NCI-H2107 (cell line): ENCODE measurements at places on chromosomes 12 and 14.

DNA sequence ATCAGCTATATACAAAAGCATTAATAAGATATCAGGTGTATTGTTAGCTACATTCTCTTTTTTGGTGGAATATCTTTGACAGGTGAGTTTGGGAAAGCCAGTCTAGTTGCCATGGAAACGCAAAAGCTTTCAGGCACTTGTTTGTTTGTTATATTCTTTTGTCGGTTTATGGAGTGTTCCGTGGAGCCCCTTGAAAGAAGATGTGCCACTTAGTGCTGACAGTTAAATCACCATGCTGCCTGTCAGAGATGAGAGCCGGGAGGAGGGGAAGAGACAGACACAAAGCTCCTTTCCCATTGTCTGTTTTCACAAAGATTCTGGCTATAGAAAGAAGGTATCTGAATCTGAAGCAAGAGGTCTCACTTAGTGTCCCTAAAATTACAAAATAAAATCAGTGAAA lies 170.8 kb downstream of the SNAPC1 start:
- no peak for DNase-seq

- no peak for DNase-seq
Observed at GRCh38 chr14:53399057-53399456, 245.9 kb upstream of the DDHD1 start.

GRCh38 chr12:69921831-69922230 lies 96.8 kb downstream of the MYRFL start:
- no peak for DNase-seq

- no peak for DNase-seq
Observed at GRCh38 chr12:97177481-97177880, 270.4 kb downstream of the NEDD1 start.

DNA sequence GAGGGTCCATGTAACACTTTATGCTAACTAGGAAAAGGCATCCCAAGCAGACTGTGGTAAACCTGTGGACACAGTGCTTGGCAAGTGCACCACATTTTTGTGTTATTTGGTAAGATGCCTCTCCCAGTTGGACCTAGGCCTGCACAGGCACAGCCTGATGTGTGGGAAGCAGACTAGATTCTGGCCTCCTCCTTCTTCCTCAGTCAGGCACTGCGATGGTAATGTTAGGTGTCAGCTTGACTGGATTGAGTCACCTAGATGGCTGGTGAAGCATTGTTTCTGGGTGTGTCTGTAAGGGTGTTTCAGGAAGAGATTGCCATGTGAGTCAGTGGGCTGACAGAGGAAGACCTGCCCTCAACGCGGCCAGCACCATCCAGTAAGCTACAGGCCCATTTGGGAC lies 25.3 kb upstream of the RHOJ start:
- no peak for DNase-seq

DNA sequence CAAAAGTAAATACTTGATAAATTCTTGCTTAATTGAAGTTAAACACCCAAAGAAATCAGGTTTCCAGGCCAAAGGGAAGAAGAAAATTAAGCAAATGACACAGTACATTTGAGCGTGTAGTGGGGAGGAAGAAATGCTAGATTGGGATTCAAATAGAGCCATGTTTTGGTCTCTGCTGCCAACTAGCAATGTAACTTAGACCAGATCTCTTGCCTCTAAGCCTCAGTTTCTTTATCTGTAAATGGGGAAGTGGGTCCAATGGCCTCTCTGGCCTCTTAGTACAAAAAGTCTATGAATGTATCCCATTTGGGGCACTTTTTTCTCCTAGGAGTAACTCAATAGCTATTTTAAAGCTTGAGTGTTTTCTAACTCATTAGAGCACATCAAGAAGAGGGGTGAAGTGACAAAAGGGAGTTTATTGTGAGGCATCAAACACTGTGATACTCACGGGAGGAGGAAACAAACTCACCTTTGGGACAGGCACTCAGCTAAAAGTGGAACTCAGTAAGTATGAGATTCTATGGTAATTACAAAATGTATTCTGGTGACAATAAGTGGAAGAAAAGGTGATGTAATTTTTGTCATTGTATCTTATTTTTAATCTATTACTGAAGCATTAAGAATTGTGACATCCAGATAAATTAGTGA lies 55.8 kb downstream of the DAD1 start:
- no peak for DNase-seq

GRCh38 chr14:30849354-30849753 lies 25.0 kb upstream of the COCH start:
- DNase-seq, result no peak

- DNase-seq, result no peak
Observed at GRCh38 chr14:61872452-61872851, 110.2 kb downstream of the SNAPC1 start.

DNA sequence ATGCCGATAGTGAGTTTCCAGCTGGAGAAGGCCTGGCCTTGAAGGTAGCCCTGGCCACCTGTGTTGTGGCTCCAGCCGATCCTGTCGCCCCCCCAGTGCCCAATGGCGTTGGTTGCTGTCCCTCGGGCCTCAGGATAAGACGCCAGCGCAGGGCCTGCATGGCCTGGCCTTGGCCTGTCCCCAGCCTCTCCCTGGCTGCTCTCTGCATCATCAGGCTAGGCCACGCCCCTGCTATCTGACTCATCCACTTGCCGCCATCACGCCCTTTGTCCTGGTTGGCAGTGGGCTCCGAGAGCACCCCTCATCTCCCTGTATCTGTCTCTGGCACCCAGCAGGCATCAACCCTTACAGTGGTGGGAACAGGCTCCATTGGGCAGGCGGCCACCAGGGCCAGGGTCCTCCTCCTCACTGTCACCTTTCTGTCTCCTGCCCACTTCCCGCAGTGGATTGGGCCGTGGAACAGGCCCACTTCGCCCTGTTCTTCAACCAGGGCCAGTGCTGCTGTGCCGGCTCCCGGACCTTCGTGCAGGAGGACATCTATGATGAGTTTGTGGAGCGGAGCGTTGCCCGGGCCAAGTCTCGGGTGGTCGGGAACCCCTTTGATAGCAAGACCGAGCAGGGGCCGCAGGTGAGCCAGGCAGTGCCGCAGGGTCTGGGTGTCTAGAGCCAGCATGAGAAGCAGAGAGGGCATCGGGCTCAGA lies 25.6 kb downstream of the ALDH2 start:
- DNase-seq, result no peak

- DNase-seq, result no peak
Observed at GRCh38 chr14:22168092-22168955, 420.7 kb downstream of the DAD1 start.

GRCh38 chr14:51430079-51430478 lies 190.0 kb downstream of the TMX1 start:
- no peak for DNase-seq

DNA sequence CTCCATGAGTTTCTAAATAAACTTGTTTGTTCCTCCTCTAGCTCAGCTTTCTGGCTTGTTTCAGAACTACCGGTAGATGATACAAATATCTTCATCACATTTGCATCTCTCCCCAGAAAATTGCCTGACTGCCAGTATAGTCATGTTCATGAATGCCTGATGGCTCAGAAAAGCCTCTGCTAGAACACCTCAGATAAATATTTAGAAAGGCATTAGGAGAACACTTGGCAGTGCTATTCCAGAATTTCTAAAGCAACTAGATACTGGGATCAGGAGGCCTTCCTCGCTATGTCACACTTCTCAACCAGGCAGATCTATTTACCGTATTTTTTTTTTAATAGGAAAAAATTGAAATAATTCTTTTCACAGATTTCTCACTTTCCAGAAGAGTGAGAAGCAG lies 32.3 kb upstream of the KRAS start:
- no peak for DNase-seq

DNA sequence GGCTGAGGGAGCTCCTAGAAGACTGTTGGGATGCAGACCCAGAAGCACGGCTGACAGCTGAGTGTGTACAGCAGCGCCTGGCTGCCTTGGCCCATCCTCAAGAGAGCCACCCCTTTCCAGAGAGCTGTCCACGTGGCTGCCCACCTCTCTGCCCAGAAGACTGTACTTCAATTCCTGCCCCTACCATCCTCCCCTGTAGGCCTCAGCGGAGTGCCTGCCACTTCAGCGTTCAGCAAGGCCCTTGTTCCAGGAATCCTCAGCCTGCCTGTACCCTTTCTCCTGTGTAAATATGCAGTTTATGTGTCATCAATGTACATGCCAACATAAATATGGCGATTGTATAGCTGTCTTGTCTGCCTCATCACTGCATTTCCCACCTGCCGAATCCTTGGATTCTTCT lies 7.5 kb downstream of the AMHR2 start:
- no peak for DNase-seq

- DNase-seq, result no peak
Observed at GRCh38 chr14:76779221-76780057, 18.2 kb downstream of the VASH1 start.

GRCh38 chr14:92534932-92535643 lies 21.5 kb downstream of the RIN3 start:
- no peak for DNase-seq

DNA sequence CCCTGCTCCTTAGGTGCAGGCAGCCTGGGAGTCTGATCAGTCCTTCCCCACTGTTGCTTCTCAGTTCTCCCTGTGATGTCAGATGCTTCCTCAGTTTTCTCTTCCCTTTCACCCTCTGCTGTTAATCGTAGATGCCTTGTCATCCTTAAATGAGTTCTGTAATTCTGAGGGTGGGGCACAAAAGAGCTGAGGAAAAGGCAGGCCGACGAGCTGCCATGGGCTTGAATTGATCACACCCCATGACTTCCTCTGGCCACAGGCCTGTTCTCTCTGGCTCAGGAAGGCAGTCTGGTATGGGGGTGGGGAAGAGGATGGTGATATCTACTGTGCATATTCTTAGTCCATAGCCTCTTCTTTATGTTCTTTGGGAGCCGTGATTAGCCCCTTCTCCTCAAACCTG lies 5.2 kb upstream of the AP1G2 start:
- DNase-seq, result no peak

DNA sequence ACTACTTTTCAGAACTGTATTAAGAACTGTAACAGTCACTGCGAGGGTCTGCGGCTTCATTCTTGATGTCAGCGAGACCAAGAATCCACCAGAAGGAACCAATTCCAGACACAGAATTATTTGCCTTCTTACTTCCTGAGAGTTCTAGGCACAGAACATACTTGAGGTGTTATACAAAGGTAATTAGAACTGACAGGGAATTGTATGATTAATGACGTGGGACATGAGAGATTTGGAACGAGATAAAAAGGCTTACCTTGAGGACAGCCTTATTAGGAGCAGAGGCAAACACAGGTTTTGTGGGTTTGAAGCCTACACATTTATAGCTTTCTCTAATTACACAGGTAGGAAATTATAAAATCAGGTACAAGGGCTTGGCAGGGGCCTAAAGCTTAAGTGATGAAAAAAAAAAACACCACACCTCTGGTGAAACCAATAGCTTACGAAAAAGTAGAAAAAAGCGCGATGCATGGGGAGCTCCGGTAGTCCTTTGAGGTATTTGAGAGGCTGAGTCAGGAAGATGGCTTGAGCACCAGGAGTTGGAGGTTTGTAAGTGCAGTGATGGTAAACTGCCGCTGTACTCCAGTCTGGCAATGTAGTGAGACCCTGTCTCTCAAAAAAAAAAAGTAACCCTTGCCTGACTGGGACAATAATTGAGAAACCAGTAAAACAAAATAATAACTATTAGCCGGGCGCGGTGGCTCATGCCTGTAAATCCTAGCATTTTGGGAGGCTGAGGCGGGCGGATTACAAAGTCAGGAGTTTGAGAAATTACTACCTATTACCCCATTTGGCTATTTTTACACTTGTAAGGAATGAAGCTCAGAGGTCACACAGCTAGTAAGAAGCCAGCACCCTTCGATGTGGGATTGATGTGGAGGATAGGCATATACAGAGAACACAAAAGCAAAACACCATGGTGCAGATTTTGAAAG lies 795 bp upstream of the ACOT2 start:
- no peak for DNase-seq

GRCh38 chr12:33531261-33531660 lies 91.6 kb upstream of the SYT10 start:
- no peak for DNase-seq

- DNase-seq, result no peak
Observed at GRCh38 chr12:109709401-109709991, 4.1 kb upstream of the FAM222A start.
